ENCODE measurements at places on chromosomes 11 and 22.

- DNase-seq, result no peak
Measured at GRCh38 chr22:39017596-39018365, 3.1 kb upstream of the APOBEC3D start.

DNA sequence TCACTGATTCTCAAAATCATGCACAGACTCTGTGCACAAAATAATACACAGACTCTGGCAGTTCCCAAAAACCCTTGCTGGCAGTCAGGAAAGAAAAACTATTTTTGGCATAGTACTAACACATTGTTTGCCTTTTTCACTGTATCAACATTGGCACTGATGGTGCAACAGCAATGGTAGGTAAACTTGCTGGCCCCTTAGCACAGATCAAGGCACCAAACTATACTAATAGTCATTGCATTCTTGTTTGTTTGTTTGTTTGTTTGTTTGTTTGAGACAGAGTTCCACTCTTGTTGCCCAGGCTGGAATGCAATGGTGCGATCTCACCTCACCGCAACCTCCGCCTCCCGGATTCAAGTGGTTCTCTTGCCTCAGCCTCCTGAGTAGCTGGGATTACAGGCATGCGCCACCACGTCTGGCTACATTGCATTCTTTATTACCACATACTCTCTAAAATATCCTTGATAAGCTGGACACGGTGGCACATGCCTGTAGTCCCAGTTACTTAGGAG, 81.0 kb upstream of the SLC6A5 start:
- DNase-seq, result no peak

DNA sequence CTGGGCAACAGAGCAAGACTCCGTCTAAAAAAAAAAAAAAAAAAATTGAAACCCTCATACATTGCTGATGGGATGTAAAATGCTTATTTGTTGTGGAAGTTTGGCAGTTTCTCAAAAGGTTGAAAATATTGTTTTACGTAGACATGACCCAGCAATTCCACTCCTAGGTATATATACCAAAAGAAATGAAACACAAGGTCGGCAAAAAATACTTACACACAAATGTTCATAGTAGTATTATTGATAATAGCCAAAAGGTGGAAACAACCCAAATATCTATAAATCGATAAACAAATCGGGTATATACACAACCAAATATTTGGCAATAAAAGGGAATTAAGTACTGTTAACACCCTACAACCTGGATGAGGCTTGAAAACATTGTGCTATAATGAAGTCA, 5.1 kb upstream of the ZNF143 start:
- no peak for DNase-seq

DNA sequence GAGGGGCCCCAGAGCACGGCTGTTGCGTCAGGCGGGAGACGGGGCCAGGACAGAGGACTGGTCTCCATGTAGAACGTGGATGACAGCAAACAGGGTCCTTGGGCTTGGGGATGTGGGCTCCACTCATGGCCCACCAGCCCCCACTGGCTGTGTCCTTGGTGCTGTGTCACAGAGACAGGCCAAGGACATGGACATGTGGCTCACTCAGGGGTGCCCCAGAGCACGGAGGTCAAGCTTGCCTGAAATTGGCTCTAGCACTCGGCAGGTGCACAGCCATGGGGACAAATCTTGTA, 14.4 kb downstream of the FADS2 start:
- no peak for DNase-seq

- no peak for DNase-seq
Measured at GRCh38 chr22:27492566-27493201, 308.9 kb downstream of the MN1 start.

DNA sequence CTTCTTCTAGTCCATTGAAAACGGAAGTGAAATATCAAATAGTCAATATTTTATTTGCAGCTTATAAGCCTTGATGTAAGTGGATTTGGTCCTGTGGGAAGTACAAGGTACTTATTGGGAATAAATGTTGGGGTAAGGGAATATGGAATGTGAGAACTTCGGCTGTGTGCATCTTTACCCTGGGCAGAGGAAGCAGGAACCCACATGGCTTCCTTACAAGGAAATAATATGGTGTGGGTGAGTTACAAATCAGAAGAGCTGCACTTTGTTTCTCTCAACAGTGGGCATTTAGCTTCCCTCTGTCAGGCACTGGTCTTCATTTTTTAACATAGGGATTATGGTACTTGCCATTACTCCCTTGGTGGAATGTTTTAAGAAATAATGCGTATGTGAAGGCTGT, 77.9 kb downstream of the SCN3B start:
- DNase-seq, result no peak

DNA sequence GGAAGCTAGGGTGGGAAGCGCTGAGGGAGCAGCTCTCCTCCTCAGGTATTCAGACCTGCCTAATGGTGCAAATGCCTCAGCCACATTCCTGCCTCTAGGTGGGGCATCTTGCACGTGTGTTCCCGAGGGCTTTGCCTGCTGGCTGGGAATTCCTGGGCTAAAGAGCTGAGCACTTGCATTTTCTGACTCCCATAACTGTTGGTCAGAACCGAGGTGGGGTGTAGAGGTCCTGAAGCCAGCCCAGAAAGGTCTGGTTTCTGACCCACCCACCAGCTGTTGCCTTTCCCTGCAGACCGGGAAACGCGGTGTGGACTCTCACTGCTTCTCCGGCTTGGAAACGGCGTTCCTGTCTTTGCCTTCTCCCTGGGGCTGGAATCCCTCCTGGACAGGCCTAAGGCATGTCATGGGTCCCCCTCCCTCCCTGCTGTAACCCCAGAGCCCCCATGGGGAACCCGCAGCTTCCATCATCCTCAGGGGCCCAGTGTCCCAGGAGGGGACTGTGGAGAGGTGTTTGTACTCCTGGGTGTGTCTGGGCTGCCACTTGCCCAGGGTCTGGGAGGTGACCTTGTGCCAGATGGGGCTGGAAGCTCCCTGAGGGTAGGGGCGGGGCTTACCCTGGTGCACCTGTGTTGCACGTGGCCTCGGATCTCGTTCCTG, 24.0 kb upstream of the SMIM38 start:
- DNase-seq, result no peak

GRCh38 chr11:47225552-47226400, 11.0 kb downstream of the DDB2 start:
- DNase-seq, result no peak

- DNase-seq, result no peak
Measured at GRCh38 chr11:44853666-44854065, 97.0 kb downstream of the TP53I11 start.

GRCh38 chr11:43124272-43124935, 187.4 kb upstream of the API5 start:
- DNase-seq, result no peak

- no peak for DNase-seq
Measured at GRCh38 chr11:19924716-19925115, 212.1 kb downstream of the NAV2 start.

DNA sequence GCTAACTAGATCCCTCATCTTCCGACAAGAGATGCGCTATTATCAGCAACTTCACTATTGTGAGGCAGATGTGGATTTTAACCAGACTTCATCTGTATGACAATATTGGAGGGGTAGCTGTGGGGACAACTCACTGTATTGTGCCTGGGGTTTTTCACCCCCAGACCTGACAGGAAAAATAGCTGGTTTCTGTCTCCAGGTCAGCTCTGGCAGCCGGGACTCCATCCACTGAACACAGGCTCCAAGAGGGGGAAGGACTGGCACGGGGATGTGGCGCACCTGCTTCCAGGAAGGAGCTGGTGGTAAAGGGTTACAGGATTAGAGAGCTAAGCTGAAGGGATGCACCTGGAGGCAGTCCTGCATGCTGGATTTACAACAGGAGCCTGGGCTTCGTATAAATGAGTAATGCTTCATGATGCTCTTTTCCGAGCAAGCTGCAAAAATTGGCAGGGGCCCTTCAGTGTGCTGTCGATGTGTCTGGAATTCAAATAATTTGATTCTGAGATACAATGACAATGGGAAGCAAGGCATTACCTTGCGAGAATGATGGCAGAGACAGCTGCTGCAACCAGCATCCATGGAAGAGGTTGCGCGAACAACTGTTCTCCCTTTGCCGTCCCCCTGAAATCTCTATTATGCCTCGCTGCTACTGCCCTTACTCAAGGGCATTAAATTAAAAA, 49.5 kb downstream of the LMO2 start:
- DNase-seq, result no peak

DNA sequence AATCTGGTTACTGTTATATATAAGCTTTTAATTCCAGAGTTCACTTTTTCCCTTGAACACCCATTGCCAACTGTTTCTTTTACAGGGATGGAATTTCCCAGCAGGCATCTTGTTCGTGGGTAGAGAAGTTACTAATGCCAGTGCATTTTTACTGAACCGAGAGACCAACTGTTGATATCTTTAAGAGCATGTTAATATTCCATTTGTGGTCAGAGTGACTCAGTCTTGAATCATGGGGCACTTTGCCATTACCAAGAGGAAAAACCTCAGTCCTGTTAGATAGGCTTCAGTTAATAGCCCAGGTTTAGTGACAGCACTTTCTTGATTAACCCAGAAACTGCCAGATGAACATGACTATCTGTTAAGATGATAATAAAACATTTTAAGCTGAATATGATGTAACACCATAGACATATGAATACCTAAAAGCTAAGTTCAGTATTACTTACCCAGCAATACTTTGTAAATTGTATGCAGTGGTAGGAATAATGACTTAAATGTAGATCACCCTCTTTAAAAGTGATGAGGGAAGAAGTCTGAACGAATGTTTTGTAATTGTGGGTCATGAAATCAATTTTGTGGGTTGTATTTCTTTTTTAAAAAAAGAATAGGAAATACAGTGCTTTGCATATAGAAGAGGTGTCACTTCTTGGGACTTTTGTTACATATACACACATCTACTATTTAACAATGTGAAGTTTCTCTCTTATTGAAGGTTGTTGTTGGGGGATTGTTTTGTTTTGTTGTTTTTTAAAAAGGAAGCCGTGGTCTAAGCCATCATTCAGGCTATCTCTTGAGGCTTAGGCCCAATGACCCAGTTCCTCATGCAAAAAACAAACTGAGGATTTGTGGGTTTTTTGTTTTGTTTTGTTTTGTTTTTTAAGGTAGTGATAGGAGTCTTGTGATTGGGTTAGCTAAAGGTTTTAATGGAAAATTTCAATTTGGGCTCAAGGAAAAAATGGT, 79.2 kb upstream of the GRIK4 start:
- DNase-seq, result peak; percentile 29

- no peak for DNase-seq
Measured at GRCh38 chr11:10273738-10274137, 20.3 kb downstream of the SBF2 start.
